CD4-positive, alpha-beta T cell treated with Interleukin-12 subunit alpha and Interleukin-12 subunit beta, for 1 hour (primary cell): ENCODE measurements at places on chromosomes 2 and 18.
A peak's percentile ranks its signal among the peaks of the same experiment; 100 is the strongest.

- DNase-seq: no peak
Measured at GRCh38 chr2:16395601-16396000, 270.0 kb downstream of the CYRIA start.

DNA sequence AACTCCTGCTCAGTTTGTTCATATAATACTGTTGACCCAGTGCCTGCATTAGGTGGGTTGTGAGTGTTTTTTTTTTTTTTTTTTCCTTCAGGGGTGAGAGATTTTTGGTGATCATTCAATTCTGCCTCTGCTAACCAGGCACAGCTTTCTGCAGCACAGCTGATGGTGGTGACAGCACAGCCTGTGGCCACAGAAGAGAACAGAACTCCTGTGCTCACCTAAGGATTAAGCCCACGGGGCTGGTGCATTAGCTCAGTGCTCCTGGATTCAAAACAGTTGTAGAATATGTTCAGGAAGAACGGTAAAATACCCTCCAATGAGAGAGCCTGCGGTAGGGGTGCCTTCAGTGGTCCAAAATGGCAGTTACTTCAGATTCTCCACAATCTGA lies 42.0 kb downstream of the PKP4 start:
- DNase-seq: no peak

GRCh38 chr2:37343537-37344434 lies 644 bp upstream of the QPCT start:
- DNase-seq: no peak

DNA sequence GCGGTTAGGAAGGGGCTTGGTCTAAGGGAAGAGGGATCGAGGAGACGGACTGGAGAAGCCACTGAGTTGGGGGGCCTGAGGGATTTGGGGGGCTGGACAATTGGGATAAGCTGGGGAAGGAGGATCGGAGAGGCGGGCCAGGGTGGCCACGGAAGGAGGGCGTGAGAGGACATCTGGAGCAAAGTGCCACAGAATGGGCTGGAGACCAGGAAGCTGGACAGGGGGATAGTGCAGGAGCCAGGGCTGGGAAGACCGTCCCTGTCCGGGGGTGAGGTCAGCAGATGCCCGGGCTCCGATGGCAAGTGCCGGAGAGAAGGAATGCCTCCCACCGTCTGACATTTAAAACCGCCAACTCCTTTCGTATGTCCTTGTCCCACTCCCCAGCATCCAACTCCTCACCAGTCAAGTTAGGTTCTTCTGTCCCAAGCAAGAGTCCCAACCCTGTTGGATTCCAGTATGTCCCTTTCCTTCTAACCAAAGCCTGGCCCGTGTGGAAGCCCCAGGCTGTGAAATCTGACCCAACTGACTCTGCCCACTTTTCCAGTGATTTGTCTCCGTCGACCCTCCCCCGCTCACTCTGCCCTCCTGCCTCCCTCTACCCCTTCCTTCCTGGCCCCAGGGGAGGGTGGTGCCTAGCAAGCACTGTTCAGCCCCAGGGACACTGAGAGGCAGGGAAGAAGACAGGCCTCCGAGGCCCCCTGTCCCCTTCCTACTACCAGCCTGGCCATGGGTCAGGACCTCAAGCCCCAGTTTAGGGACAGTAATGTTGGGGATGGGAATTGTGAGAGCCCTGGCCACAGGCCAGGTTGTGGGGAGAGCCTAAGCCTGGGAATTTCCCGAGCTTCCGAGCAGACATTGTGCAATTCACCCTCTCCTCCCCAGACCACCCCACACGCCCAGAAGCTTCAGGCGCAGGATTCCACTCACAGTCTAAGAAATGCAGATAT lies 31.5 kb upstream of the TMBIM1 start:
- DNase-seq: no peak

GRCh38 chr2:204329016-204329415 lies 216.3 kb upstream of the PARD3B start:
- DNase-seq: no peak

- no peak for DNase-seq
Measured at GRCh38 chr2:200405599-200406298, 99.3 kb downstream of the SPATS2L start.

DNA sequence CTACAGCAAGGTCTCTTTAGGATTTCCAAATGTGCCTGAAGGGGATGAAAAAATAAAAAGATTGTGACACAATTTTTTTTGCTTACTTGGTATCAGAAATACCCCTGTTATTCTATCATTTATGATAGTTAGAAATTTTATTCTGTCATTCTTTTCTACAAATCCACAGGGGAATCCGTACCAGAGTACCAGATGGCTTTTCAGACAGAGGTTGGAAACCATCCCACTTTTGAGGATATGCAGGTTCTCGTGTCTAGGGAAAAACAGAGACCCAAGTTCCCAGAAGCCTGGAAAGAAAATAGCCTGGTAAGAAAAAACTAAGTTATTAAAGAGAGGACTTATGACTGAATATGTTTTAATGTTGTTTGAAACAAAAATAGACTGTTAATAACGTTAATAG lies 92.6 kb upstream of the FAM117B start:
- no peak for DNase-seq

DNA sequence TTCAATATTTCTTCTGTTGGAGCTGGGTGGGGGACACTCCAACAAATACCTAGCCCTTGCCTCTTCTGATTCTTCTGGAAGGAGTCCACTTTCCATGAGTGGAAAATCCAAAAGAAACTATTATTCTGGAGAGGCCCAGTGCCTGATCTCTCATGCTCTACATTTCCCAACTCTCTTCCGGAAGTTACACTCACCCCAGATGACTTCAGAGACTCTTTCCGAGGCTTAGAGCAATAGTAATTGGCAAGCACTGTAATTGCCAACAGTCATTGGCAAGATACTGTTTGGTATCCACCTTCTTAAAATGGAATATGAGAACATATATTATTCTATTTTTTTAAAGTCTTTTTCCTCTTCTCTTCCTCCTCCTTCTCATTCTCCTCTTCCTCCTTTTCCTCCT lies 60.5 kb upstream of the CYRIA start:
- no peak for DNase-seq

DNA sequence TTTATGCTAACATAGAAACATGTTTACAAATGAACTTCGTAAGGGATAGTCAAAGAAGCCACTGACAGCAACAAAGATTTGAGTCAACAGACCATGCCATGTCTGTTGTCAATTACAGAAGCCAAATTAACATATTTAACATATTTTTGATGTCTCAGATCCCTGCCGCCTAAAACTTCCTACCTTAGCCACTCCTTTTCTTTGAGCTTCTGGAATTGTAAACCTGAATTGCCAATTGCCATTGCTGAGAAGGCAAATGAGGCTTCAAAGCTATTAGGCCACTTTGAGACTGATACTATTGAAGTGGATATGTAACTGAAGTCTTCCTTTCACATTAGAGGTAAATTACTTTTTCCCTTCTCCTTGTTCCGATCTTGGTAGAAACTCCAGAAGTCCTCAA lies 66.0 kb upstream of the DSEL start:
- DNase-seq: no peak

DNA sequence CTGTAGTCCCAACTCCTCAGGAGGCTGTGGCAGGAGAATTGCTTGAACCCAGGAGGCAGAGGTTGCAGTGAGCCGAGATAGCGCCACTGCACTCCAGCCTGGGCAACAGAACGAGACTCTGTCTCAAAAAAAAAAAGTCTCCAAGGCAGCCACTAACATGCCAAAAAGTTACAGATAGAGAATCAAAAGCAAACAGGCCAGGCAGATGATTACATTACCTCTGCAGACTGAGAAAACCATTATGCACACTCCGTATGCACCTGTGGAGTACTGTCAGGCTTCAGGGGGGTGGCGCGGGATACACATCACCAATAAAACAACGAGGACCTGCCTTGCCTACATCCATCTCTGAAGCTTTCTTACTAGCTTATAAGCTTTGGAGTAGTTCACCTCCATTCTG lies 10.3 kb downstream of the STAM2 start:
- DNase-seq: no peak

DNA sequence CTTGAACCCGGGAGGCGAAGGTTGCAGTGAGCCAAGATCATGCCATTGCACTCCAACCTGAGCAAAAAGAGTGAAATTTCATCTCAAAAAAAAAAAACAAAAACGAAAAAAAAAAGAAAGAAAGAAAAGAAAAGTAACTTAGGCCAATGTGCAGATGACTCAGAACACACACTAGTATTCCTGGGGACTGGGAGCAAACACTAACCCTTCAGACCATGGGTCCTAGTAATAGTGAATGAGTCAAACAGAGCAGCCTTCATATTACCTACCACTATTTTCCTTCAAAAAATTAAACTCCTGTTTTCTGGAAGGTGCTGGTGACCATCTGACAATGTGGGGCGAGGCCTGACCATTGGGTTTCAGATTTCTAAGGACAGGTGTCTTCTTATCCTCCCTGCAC lies 253.4 kb downstream of the PIEZO2 start:
- DNase-seq: no peak

DNA sequence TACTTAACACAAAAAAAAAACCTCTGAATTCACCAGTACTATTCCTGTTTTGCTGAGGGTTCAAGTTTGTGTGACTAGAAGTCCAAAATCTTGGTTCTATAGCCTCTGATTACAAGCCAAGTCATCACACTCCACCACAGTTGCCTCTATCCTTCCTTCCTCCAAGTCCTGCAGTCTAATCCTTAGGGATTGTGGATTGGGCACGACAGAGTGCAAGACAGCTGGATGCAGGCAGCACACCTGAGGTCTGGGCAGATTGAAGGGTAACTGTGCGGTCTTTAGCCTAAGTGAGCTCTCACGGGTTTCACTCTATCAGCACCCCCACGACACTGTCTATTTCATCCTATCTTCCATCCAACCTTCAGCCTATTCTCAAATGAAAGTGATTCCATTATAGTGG lies 299.4 kb upstream of the ID2 start:
- no peak for DNase-seq

GRCh38 chr2:151175864-151176263 lies 85.8 kb downstream of the RBM43 start:
- no peak for DNase-seq

GRCh38 chr2:235836491-235836911 lies 331.7 kb downstream of the GBX2 start:
- no peak for DNase-seq

DNA sequence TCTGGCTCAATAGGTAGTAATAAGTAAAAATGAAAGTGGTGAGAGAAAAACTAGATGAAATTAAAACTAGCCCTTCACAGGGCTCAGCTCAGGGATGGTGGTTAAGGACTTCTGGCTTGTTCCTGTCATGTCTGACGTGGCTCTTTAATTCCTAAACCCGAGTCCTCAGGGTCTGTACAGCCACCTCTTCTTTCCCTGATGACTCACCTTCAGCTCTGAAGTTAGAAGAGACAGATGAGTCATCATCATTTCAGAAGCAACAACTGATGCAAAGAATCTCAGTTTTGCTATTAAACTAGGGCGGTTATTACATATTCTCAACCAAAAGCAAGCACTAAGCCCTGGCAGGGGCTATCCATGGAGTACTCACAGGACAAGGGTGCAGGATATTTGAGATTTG lies 24.0 kb upstream of the ITGB6 start:
- DNase-seq: no peak

DNA sequence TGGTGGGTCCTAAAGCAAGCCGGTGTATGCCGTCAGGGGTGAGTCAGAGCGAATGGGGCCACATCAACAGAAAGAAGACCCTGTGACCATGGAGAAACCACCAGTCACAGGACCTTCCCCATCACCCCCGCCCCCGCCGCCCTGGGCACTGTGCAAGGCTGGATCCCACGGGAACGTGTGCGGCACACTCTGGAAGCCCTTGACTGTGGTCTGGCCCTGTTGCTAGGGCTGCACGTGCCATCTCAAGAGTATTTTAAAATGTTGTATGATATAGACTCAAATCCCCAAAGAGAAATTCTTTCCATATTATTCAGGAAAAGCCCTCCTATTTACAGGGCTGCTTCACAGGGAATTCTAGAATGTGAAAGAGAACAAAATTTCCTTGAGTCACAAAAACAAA lies 174.8 kb downstream of the BCL2 start:
- DNase-seq: no peak

- DNase-seq: no peak
Measured at GRCh38 chr2:17627434-17627833, 86.9 kb downstream of the VSNL1 start.

DNA sequence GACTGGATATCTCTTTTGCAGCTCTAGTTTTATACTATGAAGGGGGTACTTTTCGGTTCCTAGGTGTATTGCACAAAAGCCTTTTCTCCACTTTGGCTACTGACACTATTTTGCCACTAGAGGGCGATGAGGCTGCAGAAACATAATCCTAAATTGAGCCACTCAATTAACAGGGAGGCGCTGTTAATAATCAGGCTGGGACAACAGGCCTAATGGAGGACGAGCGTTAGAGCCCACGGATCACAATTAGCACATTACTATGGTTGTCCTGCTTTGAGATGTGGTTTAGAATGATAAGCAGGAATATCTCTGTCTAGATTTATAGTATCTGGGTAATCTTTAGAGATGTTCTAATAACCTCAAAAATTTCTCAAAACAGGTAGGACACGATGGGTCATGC lies 62.2 kb upstream of the PMAIP1 start:
- peak; percentile 66 for DNase-seq

- DNase-seq: peak; percentile 19
Measured at GRCh38 chr18:69936191-69936558, 11.5 kb downstream of the CD226 start.

DNA sequence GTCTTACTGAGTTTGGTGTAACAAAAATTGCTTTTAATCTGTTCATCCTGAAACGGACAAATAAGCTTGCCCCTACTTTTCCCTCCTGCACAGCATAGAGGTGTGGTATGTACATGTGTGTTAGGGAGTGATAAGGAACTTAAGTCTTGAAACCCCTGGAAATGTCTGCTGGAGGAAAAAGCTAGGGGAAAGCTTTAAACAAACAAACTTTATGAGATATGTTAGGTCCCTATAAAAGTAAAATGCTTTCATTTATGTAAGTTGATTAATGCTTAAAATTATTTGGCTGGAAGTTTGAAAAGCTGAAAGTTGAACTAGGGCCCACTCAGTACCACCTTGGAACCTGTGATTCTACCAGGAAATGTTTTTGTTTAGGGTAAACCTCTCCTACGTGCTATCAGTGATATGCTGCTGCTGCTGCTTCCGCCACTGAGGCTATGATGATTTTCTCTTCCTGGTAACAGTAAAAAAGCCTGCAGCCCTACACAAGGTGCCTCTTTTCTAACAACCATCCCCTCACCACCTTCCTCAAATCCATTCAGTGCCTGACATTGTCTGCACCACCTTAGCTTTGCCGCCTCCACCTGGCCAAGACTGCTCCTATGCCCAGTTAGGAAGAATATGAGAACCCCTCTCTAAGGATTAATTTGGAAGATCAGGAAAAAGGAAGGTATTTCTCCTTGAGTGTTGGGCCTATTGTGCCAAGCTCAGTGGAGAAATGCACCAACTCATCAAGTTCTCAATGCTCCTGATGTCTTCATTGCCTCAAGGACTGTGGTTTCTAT lies 2.5 kb upstream of the YES1 start:
- DNase-seq: no peak

GRCh38 chr2:138853296-138853695 lies 73.1 kb upstream of the NXPH2 start:
- DNase-seq: no peak

- no peak for DNase-seq
Measured at GRCh38 chr2:227179988-227180685, 15.7 kb downstream of the COL4A3 start.
